ENCODE measurements at places on chromosomes 16 and 17.
A peak's percentile ranks its signal among the peaks of the same experiment; 100 is the strongest.

GRCh38 chr16:84836234-84836647 is 16.5 kb downstream of the CRISPLD2 start:
- peak; percentile 100 for DNase-seq

DNA sequence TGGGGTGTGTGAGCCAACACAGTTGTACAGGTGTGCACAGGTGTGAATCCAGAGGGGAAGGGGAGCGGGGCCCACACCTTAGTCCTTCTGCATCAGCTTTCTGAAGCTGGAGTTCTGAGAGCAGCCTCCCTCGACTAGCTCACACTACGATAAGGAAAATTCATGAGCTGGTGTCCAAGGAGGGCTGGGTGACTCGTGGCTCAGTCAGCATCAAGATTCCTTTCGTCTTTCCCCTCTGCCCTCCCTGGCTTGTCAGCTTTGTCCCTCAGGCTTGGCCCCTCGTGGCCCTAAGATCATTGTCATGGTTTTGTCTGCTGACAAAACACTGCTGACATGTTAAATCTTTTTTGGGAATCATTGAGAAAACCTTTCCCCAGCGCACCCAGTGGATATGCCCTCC is 47.5 kb downstream of the OR1D5 start:
- DNase-seq = no peak

DNA sequence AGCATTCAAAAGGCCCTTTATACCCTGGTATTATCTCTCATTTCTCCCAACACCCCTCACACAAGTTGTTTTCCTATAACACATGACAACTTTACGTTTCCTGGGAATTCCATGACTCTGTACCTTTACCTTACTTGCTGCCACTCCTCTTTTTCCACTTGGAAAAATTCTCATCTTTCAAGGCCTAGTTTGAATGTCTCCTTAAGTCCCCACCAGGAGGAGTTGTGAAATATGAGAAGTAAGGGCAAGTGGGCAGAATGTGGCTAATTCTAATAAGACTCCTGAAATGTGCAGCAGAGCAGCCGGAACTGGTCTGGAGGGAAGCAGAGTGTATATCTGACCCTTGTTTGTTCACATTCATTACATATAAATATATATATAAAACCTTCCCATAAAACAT is 39.7 kb downstream of the BRCA1 start:
- no peak for DNase-seq

- no peak for DNase-seq
Measured at GRCh38 chr17:75542229-75542628, 16.7 kb downstream of the LLGL2 start.
